Cerebellum (tissue), 4 donors: ENCODE measurements at places on chromosomes 6 and 20. TPM values are rescaled to one million over a fixed set of nuclear protein-coding genes. Genes with fewer than 3 reads are reported as not detected.

DNA sequence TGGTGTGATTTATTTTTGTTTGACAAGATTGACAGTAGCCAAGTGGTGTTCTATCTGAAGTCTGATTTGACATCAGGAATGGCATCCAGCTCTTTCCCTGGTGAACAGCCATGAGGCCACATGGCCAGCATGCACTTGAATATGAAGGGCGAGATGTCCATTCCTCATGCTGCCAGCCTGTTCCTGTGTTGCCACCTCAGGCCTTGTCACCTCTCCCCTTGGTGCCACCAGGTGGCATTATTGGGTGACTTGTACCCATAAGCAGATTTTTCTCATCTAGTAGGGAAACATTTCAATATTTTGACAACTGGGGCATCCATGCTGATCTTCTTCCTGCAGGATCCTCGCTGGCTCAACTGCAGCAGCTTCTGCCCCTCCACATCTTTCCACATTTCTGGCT lies 199.1 kb downstream of the ERMARD start:
- no peak for DNase-seq

- no peak for DNase-seq
These were observed 544 bp upstream of the STK38 start for GRCh38 chr6:36547646-36548400.

GRCh38 chr6:1619098-1619672 lies 9.5 kb downstream of the FOXC1 start:
- DNase-seq: no peak

HSP90AB1 gene
- total RNA-seq: 210 TPM

- no peak for DNase-seq
These were observed 15.1 kb upstream of the AFDN start for GRCh38 chr6:167811442-167812087.

DNA sequence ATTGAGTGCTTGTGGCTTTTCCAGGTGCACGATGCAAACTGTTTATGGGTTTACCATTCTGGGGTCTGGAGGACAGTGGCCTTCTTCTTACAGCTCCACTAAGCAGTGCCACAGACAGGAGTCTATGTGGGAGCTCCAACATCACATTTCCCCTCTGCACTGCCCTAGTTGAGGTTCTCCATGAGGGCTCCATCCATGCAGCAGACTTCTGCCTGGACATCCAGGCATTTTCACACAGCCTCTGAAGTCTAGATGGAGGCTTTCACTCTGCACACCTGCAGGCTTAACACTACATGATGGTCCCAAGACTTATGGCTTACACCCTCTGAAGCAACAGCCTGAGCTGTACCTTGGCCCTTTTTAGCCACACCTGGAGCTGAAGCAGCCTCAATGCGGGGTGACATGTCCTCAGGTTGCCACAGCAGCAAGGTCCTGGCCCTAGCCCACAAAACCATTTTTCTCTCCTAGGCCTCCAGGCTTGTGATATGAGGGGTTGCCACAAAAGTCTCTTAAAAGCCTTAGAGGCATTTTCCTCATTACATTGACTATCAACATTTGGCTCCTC lies 552.2 kb downstream of the TFAP2A start:
- no peak for DNase-seq

KIFC1 gene
- total RNA-seq: 12.3 TPM

- DNase-seq: no peak
These were observed 7.9 kb upstream of the MYT1 start for GRCh38 chr20:64156136-64156885.

SIGLEC1 gene
- 0.82 TPM for total RNA-seq

DNA sequence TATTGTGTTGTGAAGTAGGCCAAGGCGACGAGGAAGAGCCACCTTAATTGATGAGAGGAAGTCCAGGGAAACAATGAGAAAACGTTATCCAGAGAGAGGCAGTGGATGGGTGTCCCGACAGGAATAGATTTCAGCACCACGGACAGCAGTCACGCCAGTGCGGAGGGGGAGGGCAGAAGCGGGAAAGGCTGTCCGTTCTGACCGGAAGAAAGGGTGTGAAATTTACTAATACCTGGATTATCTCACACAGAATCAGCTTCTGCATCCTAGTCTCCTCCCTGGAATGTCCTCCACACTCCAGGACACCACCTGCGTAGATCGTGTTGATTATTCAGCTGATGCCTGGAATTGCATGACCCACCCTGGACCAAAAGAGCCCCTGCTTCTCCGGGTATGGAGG lies 7.4 kb upstream of the BPIFA3 start:
- no peak for DNase-seq
